ENCODE measurements at places on chromosomes 1 and 21. TPM values are rescaled to one million over a fixed set of nuclear protein-coding genes. Genes with fewer than 3 reads are reported as not detected.

FMOD gene
- total RNA-seq, result 0.11 TPM

TMEM9 gene
- total RNA-seq, result 44.6 TPM

ENSA gene
- 155 TPM for total RNA-seq

DNA sequence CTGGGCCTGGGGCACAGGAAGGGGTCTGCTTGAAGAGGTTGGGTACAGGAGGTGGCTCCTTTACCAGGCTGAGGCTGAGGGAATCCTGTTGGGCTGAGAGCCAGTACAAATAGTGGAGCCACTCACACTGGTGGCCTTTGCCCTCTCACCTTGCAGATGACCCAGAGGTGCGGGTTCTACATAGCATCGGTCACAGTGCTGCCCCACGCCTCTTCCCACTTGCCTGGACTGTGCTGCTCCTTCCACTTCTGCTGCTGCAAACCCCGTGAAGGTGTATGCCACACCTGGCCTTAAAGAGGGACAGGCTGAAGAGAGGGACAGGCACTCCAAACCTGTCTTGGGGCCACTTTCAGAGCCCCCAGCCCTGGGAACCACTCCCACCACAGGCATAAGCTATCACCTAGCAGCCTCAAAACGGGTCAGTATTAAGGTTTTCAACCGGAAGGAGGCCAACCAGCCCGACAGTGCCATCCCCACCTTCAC lies 1.8 kb upstream of the SLC50A1 start:
- DNase-seq, result peak; percentile 2
- H3K4me3 ChIP-seq, result no peak overlapping the region
- peaks cover 35% of the 10 kb centered on the region for H3K36me3 ChIP-seq
- H3K4me1 ChIP-seq, result peaks cover 49% of the 10 kb centered on the region

DNA sequence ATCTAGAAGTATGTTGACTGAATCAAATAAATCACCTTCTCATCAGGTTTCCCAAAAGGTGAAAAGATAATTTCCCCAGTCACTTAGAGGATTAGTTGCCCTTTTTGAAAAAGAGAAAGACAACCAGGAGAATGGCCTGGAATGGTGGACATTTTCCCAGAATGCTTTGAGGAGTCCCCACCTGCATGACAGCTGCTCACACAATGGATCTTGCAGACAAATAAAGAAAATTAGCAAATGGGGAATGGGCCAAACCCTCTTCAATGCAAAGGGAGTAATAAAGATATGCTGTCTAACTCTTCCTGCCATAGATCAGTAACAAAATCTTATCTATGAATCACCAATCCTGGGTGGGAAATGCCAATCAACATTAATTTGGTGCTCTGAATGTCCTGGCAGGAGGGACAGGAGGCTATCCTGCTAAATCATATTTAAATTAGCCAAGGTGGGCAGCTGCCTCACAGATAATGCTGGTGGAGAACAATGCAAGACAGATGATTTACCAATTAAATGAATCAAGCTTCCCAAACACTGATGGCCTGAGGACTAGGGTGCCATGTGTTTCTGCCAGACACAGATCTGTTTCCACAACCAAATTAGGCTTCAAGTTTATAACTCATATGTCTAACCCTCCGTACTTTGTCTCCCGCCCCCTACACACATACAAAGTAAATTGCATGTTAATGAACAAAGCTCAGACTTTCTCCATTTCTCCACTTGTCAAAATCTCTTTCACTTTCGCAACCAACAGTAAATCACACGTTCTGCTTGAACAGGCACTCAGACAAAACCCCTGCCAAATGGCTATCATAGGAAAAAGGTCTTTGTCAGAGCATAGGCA lies 488.0 kb upstream of the PLXNA2 start:
- no peaks in the 10 kb centered on the region for H3K36me3 ChIP-seq
- peak overlapping the region; percentile 13 for H3K4me3 ChIP-seq
- peak; percentile 40 for DNase-seq
- H3K27ac ChIP-seq, result no peak overlapping the region
- no peaks in the 10 kb centered on the region for H3K27me3 ChIP-seq
- H3K4me1 ChIP-seq, result no peaks in the 10 kb centered on the region

GRCh38 chr1:172206256-172206655 lies 214.2 kb upstream of the C1orf105 start:
- no peaks in the 10 kb centered on the region for H3K4me1 ChIP-seq
- no peak overlapping the region for H3K27ac ChIP-seq
- H3K36me3 ChIP-seq, result no peaks in the 10 kb centered on the region
- no peaks in the 10 kb centered on the region for H3K27me3 ChIP-seq
- no peak for DNase-seq

- no peak for DNase-seq
- H3K4me3 ChIP-seq, result no peak overlapping the region
- H3K27ac ChIP-seq, result no peak overlapping the region
- no peaks in the 10 kb centered on the region for H3K27me3 ChIP-seq
- peaks cover 8% of the 10 kb centered on the region for H3K4me1 ChIP-seq
Measured at GRCh38 chr1:51525295-51525694, 6.2 kb upstream of the EPS15 start.
